CD4-positive, alpha-beta T cell treated with Interleukin-17A for 4 hours (primary cell): ENCODE measurements at places on chromosomes 2 and 18.

DNA sequence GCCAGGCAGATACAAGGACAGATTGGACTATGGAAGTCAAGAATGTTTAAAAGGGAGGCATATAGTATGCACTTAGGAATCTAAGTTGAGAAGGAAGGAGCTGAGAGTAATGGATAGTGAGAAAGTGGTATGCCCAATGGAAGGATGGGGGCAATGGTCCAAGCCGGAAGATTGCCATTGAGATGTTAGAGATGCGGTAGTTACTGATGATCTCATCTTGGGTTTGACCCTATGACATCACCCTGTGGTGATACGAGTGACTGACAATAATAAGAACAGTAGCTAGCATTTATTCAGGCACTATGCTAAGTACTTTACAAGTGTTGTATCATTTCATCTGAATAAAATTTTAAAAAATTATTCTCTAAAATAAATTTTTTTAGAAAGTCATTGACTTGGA is 38.5 kb upstream of the ACMSD start:
- no peak for DNase-seq

DNA sequence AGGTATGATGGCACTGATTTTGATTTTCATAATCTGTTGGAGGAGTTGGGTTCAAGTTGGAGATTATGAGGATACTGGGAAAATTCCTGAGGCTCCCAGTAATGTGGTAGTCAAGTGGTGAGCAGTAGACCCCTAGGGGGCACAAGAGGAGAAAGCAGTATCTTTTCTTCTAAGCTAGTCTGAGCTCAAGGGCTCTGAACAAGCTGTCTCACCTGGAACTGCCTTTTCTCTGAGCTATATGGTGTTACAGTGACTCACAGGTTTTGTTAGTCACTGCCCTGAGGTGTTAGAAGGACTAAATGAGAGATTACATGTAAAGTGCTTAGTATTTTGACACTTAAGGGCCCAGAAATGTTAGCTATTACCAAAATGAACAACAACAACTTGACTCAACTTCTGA is 42.2 kb downstream of the CD302 start:
- no peak for DNase-seq

DNA sequence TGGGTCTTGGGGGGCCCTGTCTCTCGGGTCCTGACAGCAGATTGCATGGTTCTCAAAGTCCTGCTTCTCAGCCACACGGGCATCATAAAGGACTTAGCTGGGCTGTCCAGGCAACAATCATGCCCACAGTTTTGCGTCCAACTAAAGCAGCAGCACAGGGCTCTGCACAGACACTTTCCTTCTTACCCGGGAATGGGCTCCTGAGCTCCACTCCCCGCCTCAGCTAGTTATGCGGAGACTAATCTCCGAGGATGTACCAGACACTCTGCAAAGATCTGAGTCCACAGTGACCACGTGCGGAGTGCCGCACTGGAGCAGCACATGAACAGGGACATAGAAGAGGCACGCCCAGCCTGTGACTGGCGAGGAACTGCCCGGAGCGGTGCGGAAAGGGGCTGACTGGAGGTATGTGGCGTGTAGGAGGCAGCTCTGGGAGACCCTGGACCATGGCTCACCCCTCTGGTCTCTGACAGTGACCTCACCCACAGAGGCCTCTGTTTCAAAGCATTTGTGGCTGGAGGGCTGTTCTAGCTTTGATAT is 270.0 kb downstream of the HDAC4 start:
- DNase-seq, result no peak

GRCh38 chr18:56662502-56662901 is 11.3 kb downstream of the WDR7 start:
- DNase-seq, result no peak

DNA sequence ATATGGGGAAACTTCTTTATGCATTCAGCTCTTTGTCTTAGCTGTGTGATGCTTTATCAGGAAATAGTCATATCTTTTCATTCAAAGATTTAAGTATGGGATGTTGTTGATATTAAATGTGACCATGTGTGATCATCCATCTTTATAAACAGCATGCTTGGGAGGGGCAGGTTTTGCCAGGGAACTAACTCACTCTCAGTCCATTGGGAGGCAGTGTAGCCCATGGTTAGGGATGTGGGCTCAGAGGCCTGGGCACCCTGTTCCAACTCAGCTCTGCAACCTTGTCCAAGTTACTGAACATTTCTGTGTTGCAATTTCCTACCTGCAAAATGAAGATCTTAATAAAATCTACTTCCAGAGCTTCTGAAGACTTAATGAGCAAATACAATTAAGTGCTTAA is 92.0 kb upstream of the BCL2L11 start:
- DNase-seq, result no peak

DNA sequence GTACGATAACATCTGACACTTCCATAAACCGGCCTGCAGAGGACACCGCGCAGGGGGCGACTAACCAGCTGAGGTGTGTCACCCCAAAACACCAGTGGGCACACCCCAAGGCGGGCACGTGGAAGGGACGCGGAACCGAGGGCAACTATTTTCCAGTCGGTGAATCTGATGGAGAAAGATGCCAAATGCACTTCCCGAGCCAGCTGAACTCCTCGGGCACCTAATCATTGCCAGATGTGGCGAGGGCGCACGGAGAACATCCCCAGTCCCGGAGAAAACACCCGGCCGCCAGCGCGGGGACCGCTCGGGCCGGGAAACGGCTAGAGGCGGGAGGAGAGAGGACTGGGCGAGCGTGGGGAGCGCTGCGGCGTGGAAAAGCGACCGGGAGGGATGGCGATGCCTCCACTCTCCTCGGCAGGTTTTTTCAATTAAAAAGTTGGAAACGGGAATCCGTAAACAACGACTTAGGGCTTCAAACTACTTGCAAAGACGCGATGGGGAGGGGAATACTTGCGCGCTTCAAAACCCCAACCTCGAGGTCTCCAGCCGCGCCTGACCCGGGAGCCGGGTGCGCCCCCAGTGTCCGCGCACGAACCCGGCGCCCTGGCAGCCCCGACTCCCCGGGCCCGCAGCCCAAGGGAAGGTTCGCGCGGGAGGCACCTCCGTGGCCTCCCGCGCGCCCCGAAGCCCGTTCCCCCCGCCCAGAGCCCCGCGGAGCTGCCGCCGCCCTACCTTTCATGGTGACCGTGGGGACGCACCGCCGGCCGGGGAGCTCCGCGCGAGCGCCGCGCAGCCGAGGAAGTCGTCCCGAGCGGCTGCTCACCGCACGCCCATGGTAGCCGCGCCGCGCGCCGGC is 497 bp downstream of the COLEC12 start:
- DNase-seq, result no peak

GRCh38 chr2:204250692-204251091 is 294.6 kb upstream of the PARD3B start:
- DNase-seq, result no peak

DNA sequence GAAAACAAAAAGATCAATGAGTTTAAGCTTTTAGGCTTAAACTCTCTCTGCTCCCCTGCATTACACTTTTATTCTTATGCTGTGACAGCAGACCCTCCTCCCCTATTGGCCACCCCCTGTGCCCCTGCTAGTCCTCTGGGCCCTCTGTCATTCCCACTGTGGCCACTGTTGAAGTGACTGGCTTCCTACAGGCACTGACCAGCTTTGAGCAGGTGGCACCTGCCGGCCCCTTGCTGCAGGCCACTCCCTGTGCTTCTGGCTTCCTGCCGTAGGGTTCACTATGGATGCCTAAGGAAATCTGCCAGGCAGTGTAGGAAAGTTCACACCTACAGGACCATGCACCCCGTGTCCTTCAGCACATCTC is 156.5 kb upstream of the L3MBTL4 start:
- no peak for DNase-seq

- no peak for DNase-seq
Observed at GRCh38 chr2:191833356-191833755, 13.5 kb downstream of the CAVIN2 start.

GRCh38 chr2:204971206-204971907 is 426.1 kb downstream of the PARD3B start:
- DNase-seq, result peak; percentile 23

DNA sequence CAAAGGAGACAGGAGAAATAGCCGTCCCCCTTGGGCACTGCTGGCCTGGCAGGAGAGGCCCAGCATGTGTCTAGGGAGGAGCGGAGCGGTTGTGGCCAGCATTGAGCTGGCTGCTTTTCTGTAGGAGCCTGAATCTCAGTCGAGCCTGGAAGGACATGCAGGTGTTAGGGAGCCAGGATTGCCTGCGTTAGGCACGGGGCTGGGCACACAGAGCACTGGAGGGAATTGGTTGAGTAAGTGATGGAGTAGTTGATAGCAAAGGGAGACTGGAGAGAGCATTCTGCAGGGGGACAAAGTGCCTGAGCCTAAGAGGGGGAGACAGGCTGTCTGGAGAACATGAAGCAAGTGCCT is 22.8 kb downstream of the ASAP2 start:
- DNase-seq, result no peak

DNA sequence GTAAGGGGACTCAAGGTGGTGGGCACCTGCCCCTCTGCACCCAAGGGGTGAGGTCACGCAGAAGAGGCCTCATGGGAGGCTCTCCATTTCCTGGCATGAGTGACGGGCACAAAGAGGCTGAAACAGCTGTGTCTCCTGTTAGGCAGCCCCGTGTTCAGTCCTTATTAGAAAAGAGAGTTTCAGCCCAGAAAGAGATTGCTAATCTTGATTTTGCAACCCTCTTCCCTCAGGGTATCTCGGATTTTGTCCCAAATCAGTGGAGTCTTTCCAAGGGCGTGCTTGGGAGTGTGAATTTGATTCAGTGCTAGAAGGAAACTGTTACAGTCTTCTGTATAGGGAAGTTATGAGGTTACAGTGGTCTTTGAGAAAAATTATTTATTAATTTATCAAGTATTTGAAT is 10.4 kb downstream of the TNFRSF11A start:
- DNase-seq, result no peak

DNA sequence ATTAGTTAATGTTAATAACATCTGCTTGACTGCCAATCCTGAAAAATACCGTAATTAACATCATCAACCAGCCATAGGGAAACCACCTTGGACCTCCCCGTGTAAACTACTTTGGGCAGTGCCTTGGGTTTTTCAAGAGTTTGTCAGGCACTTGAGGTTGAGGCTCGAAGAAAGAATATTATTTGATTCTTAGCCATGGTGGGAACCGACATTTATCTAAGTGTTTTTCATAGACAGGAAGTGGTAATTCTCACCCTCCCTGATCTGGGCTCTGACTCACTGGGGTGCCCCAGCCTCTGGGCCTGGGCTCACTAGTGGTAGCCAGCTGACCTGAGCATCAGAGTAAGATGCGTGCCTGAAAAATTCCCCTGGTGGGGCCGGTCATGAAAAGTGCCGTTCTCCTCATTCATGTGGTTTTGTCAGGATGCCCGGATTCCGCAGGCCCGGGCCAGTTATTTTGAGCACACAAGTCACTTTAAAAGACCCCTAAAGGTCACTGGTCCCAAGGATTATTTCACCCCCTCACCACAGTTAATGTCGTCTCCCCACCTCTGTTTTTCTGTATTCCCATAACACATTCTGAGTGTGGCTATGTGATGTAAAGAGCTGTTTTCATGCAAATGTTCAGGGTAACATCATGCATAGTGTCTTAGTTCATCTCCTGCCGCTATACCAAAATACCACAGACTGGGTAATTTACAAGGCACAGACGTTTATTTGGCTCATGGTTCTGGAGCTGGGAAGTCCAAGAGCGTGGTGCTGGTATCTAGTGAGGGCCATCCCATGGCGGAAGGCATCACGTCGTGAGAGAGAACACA is 21.6 kb upstream of the SPATA3 start:
- peak; percentile 74 for DNase-seq

DNA sequence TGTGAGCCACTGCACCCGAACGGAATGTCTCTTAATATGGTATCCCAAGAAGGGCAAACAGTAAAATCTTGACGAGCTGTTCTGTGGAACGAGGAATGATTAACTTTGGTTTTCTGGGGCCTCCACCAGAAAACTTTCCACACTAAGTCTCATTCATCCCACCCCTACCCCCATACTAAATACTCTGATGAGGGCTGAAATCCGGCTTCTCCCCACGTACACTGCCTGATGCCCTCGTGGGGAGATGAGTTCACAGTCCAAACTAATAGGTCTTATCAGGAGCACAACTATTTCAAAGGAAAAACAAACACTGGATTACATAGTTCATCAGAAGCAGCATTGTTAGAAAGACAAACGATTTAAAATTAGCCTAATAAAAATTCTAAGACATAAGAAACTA is 49.2 kb upstream of the TCF4 start:
- no peak for DNase-seq

GRCh38 chr2:174663550-174663949 is 65.9 kb upstream of the WIPF1 start:
- no peak for DNase-seq
